ENCODE measurements at places on chromosomes 4 and X.

GRCh38 chr4:140095694-140096482 lies 58.1 kb downstream of the MAML3 start:
- DNase-seq: peak; percentile 23

DNA sequence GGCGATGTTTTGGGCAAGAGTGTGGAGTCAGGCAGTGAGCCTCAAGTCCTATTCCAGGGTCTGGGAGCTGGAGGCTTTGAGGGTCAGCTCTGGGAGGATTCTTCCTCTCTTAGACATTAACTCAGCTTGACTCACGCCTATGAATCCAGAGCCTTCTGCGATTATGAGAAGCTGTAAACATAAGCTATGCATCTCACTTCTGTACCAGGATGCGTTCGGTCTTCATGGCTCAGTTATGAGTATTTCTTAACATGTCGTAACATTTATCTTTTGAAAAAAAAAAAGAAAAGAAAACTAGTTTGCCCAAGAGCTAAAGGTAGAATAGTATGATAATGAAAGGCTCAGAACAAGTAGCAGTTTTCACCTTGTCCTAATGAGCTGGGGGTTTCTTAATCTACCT lies 4.6 kb downstream of the SHROOM2 start:
- no peak for DNase-seq

- DNase-seq: no peak
Observed at GRCh38 chr4:44738615-44739014, 12.3 kb upstream of the GNPDA2 start.

GRCh38 chr4:186725469-186726425 lies 2.1 kb upstream of the FAT1 start:
- DNase-seq: no peak

DNA sequence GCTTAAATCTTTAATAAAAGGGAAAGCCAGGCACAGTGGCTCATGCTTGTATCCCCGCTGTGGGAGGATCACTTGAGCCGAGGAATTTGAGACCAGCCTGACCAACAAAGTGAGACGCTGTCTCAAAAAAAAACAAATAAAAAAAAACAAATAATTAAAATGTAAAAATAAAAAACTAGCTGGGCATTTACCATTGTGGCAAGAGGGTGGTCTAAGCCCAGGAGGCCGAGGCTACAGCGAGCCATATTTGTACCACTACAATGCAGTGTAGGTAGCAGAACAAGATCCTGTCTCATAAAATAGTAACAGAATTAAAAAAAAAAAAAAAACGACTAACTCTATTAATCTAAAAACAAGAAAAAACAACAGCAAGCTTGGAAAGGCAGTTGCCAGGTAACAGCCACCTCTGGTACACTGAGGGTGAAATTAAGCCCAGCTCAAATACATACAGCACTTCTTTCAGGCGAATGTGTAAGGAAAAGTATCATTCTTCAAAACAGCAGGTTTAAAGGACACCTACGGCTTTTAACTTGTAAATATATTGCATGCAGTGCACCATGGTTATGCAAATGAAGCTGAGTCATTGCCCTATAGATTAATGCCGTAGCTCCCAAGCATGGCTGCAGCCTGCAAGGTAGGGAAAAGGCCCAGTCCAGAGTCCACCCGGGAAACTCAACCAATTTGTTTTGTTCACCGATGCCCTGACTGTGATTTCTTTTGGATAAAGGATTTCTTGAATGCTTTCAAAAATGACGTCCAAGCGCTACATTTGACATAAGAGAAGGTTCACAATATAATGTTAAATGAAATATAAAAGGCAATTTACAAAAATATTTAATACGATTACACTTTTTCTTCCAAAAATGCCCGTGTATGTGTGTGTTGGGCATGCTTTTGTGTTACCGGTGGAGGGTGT lies 14.5 kb upstream of the TXLNG start:
- DNase-seq: peak; percentile 32

GRCh38 chrX:97167333-97167732 lies 283.6 kb downstream of the RPA4 start:
- no peak for DNase-seq

- DNase-seq: no peak
Observed at GRCh38 chr4:123359449-123360315, 36.9 kb upstream of the SPRY1 start.

- DNase-seq: no peak
Observed at GRCh38 chrX:133598601-133599335, 183.5 kb upstream of the GPC4 start.
